ENCODE measurements at places on chromosomes 11 and 22.

- DNase-seq = no peak
Measured at GRCh38 chr11:31874631-31875191, 63.6 kb upstream of the PAX6 start.

GRCh38 chr11:84243629-84244263, 957.6 kb upstream of the CCDC90B start:
- no peak for DNase-seq

- no peak for DNase-seq
Measured at GRCh38 chr11:73553266-73553665, 44.6 kb downstream of the FAM168A start.

DNA sequence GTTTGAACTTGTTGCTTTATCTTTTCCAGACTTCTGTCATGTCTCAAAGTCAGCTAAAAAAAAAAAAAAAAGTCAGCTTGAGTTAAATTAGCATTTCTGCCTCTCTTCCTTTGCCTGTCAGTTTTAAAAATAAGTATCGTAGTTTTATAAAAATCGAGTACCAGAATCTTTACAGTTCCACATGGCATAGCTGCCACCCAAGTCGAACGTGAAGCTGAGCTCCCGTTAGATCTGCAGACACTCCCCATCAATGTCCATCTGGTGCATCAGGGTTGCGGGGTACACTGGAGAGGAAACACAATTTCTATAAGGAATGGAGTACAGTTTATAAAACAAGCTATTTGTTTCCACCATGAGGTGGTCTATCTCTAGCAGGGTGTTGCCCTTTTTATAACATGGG, 41.0 kb upstream of the CCND1 start:
- no peak for DNase-seq

GRCh38 chr11:86509588-86509974, 134.9 kb downstream of the CCDC81 start:
- DNase-seq = no peak

- no peak for DNase-seq
Measured at GRCh38 chr22:24310969-24311368, 40.3 kb downstream of the SPECC1L start.
